Head of caudate nucleus (tissue), 42 donors: ENCODE measurements at places on chromosomes 1 and 21.

GRCh38 chr1:212792396-212792908, 758 bp downstream of the TATDN3 start:
- DNase-seq: no peak

- DNase-seq: no peak
These were observed 19.6 kb downstream of the HSF2BP start for GRCh38 chr21:43639470-43640353.

- no peak for DNase-seq
These were observed 639 bp upstream of the DNAJB4 start for GRCh38 chr1:78003882-78004718.

DNA sequence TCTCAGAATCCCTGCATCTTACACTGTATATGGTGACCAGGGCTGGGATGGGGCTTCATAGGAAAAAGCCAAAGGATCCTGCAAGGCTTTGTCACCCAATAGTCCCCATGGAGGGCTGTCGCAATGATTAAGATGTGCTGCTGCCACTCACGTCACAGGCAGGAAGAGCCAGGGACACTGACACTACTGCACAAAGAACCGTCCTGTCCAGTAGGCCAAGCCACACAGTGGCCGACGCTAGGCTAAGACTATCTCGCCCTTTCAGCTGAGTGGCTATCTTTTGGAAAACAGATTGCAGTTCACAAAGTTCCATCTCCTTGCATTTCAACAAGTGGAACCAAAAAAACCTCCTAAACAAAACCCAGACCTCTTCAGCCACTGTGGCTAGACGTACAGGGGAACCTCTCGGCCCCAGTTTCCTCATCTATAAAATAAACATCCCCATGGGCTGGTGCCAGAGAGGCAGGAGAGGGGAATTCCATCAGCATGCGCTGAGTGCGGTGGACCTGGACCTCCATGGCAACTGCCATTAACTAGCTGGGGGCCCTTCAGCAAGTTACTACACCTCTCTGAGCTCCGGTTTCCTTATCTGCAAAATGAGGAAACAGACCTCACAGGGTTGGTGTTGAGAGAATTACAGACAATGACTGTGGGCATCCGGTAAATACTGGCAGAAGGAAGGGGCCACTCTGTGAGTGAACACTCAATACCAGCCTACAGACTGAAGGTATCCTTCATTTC, 8.7 kb downstream of the CAPZB start:
- no peak for DNase-seq

- no peak for DNase-seq
These were observed 1.1 kb downstream of the LGALS8 start for GRCh38 chr1:236524895-236525184.

DNA sequence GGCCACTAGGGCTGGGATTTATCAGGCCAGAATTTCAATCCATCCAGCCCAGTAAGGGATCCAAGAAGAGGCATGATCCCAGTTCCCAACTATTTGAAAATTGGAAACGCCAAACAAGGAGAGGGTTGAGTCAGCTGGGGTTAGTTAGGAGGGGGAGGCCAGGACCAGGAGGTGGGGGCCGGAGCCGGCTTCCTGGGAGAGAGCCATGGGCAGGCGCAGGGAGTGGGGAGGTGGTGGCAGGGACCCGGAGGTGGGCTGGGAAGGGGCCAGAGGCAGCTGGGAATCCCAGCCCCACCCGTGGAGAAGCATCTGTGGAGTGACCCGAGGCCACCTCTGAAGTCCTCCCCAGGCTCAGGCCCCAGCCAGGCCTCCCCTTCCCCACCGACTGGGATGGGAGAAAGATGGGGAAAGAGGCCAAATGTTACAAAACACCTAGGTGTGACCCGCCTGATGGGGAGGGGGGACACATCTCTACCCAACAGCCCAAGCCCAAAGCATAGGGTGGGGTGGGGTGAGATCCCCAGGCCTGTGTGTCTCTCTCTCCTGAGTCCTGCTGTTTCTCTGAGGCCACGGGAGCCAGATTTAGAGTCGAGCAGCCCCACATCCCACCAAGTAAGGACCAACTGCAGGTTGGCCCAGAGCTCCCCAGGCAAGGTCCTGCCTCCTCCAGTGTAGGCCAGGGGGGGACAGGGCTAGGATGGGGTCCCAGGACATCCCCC, 10.1 kb downstream of the HSPG2 start:
- no peak for DNase-seq

DNA sequence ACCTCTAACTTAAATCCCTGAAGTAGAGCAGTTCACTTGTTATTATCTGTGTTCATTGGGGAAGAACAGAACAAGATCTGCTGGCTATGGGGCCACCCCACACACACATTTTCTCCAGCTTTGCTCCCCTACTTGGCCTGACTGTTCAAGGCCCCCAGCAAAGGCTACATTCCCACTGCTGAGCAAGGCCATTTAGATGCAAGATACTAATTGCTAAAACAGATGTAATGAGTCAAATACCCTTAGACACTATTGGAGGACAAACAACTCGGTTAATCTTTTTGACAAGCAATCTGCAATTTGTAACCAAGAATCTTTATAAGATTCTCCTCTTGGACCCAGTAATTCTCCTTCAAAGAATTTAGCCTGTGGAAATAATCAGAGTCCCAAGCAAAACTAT, 67.7 kb downstream of the NAV1 start:
- DNase-seq: no peak

DNA sequence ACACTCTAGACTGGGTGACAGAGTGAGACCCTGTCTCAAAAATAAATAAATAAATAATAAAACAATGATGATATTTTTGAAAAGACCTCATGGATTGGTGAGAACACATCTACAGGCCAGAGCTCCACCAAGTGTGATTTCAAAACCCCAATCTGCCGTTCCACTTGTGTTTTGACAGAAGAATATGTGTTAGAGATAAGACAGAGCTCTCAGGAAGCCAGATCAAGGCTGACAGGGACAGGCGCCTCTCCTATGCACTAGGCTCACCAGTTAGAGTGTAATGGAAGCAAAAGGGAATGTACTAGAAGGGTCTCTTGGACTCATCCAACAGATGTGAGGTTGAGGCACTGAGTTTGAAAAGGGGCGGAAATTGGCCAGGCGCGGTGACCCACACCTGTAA, 110.7 kb upstream of the ERRFI1 start:
- no peak for DNase-seq
